K562 (cell line): ENCODE measurements at places on chromosomes 12 and 14. TPM values are rescaled to one million over a fixed set of nuclear protein-coding genes. Genes with fewer than 3 reads are reported as not detected.

DNA sequence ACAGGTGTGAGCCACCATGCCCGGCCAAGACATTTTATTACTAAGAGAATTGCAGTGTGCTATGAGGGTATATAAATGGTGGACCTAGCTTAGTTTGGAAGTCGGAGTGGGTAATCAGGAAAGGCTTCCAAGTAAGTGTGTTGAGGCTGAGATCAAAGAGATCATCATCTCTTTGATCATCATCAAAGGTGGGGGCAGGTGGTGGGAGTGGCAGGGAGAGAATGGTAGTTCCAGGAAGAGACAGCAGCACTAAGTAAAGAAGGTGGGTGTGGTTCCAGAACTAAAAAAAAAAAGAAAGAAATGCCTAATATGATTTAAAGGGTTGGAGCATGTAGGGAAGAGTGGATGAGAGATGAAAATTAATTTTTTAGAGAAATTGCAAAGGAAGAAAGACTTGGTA is 14.7 kb downstream of the SLC4A8 start:
- DNase-seq: no peak

The SERPINA10 gene
- total RNA-seq: not detected in 2 replicates

The ARHGAP9 gene
- total RNA-seq: 5.9 and 6.0 TPM in 2 replicates

- no peak for DNase-seq
Measured at GRCh38 chr12:18254081-18254480, 7.2 kb upstream of the PIK3C2G start.

- DNase-seq: no peak
Measured at GRCh38 chr14:101201535-101202151, 298.1 kb upstream of the RTL1 start.

DNA sequence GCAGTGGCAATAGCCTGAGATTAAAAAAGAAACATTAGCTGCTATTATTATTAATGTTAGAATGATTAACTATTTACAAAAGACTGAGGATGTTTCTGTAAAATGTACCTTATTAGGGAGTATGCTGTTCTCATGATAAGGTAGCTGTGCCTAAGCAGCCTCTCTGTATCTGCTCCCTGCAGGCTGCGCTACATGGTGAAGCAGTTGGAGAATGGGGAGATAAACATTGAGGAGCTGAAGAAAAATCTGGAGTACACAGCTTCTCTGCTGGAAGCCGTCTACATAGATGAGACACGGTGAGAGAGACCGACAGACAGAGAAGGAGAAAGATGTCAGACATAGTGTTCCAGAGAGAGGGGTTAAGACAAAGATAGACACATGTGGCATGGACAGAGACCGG is 17.4 kb downstream of the PDE1B start:
- no peak for DNase-seq

The COL2A1 gene
- total RNA-seq: not detected in 2 replicates

GRCh38 chr12:96617178-96617577 is 127.8 kb downstream of the CFAP54 start:
- DNase-seq: peak; percentile 11

The FGF6 gene
- total RNA-seq: not detected in 2 replicates

The LRRC10 gene
- total RNA-seq: not detected in 2 replicates

DNA sequence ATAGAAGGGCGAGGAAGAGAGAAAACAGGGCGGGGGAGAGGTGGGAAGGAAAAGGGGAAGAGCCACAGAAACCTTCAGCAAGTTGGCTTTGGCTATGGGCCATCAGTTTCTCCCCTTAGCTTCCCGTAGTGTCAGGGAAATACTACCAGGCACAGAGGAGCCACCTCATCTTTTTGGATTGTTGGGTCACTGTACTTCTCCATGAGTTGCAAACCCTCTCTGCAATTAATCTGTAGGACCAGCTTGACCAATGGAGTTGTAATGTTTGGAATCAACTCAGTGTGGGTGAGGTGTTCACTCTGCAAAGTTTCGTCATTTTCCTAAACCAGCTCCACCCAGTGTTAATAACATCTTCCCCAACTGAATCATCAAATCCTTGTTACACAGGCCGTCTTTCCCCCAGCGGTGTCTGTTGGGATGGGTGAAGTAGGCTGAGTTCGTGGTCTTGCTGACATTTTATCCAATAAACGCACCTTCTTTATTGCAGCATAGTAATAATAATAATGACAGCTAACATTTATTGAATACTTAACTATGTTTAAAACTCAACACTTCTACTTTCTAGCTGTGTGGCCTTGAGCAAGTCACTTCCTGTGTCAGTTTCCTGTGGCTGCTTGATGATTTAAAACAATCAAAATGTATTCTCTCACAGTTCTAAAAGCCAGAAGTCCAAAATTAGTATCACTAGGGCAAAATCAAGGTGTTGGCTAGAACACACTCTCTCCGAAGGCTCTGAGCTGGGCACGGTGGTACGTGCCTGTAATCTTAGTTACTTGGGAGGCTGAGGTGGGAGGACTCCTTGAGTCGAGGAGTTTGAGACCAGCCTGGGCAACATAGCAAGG is 8.1 kb upstream of the GLTP start:
- no peak for DNase-seq

GRCh38 chr12:54010053-54010971 is 1.5 kb downstream of the HOXC8 start:
- DNase-seq: no peak

The INHBE gene
- 8.6 and 9.4 TPM in 2 replicates for total RNA-seq

- no peak for DNase-seq
Measured at GRCh38 chr12:19453961-19454360, 14.7 kb downstream of the AEBP2 start.

DNA sequence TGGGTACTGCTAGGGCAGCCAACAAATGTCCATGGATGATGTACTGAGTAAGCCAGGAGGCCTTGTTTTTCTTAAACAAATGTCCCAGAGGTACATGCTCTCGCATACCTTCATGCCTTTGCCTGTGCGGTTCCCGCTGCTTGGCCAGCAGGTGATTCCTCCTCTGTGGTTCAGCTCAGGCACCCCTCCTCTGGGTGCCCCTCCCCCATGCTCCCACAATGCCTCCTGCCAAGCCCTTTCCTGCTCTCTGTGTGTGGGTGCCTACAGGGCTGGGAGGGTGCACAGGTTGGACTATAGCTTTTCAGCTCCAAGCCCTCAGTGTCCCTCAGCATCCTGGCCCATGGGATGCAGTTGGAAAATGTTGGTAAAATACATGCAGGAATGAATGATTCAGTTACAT is 23.5 kb downstream of the ASB2 start:
- DNase-seq: no peak

DNA sequence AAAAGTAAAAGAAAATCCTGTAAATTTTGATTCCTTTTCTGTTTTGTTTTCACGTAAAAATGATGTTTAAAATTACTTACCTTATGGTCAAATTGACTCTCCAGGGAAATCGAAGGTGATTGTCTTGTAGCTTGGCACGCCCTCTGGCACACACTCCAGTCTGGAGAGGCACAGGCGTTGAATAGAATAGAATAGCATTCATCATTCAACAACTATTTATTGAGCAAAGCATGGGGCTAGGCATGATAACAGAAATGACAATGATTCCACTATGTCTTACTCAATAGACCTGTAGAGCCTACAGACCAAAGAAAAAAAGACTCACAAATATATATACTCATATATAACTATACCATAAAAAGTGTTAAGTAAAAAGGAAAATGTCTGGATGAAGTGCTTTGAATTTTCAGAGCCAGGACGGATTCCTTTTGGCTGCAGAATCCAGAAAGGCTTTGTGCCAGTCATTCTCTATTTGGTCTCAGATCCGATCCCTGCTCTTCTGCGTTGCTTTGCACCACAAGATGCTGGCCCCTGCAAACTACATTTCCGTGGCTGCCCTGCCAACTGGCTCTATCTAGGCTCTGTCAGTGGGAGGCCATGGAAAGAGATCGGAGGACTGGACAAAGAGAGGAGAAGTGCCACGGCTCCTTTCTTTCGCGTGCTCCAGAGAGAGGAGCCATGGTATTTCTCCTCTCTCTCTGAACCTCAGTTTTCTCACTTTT is 231.8 kb downstream of the CRADD start:
- DNase-seq: no peak

The ADAMTS20 gene
- 0.09 TPM in 1 of 2 replicates, not detected in the other for total RNA-seq

The ASCL1 gene
- total RNA-seq: not detected in 2 replicates

GRCh38 chr12:124968656-124969055 is 20.3 kb downstream of the DHX37 start:
- DNase-seq: no peak

The KCNC2 gene
- not detected in 2 replicates for total RNA-seq

The FAIM2 gene
- not detected in 2 replicates for total RNA-seq

The PRKD1 gene
- total RNA-seq: 0.16 TPM in 2 replicates

DNA sequence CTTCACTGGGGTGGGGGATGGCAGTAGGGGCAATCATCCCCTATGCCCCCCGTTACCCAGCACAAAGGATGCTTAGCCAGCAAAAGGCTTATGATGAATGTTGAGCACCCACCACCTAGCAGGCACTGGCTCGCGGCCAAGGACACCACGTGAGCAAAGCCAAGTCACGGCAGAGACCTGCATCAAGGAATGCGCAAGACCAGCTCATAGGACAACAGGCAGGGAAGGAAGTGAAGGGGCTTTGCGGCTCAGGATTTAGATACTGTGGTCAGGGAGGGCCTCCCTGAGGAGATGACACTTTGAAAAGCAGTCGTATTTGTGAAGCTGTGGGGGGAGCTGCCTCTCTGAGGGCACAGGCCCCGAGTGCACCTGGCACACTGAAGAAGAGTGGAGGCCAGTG is 32.8 kb downstream of the SH2B3 start:
- DNase-seq: no peak

DNA sequence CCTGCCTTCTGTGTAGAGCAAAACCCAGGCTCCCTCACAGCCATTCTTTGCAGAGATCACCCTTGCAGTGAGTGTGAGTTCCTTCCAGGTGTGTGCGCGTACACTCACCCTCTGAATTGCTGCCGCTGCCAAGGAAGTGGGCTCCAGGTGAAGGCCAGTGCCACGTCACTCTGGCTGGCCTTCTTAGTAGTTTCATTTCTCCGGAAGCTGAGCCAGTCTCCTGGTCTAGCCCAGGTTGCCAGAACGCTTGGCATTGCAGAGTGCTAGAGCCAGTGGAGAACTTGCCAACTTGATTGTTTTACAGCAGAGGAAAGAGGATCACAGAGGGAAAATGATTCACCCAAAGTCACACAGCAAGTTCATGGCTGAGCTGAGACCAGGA is 11.0 kb downstream of the CBLN3 start:
- no peak for DNase-seq

DNA sequence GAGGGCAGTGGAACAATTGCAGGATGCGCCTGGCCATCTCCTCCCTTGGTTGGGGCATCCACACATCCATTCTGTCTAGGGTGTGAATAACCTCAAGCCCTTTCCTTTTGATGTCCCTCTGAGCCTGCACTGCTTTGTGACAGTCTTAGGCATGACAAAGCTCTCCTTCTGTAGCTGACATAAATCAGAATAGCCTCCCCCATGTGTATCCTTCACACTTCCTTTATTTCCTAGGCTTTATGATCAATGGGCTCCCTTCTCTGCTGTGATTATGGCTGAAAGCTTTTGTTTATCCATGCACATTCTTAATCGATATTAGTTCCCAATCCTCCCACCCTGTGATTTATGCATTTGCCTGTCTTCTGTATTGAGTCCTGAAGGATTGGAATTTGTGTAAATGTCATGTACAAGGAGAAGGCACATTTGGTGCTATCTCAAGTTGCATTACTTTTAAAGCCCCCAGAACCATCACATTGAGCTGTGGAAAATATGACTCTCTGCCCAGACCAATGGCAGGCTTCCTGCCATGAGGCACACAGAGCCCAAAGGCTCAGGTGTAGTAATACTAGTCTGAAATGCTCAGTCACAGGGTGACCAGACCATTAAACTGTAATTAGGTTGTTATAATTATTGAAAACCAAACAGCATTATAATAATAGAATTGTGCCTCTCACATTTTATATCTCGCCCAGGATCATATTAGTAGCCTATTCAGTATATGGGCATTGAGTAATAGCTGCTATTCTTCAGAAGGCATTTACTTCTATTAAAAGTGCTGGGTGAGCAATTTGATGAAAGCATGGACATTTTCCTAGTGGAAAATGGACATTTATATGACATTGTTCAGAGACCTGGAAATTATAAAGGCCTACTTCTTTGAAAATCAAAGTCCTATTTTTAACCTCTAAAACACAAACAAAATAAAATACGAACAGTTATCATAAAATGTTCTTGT is 14.0 kb downstream of the EMP1 start:
- no peak for DNase-seq

DNA sequence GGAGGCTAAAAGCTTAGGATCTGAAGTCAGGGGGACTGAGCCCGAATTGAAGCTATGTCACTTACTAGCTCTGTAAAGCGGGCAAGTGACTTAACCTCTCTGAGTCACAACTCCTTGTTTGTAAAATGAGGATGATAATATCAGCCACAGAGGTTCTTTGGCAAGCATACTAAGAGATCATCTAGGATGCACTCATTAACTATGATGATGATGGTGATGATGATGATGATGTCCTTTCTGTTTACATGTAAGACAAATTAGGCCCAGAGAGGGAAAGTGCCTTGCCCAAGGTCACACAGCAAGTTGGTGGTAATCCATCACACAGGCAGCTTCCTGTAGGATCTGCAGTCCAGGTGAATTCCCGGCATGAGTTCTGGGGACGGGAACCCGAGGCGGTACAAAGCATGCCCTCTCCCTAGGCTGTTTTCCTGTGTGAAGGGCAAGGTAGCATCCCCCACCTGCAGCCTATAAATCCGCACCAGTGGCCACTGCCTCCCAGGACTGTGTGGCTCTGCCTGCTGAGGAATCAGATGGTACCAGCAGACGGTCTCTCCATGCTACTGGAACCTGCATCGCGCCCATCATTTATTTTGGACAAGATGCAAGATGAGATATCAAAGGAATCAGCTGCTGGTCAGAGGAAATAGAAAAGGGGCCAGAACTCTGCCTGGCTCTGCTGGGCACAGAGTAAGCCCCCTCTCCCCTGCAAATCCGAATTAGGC is 55.2 kb downstream of the MAP1LC3B2 start:
- no peak for DNase-seq

The PLEKHH1 gene
- 4.3 and 5.7 TPM in 2 replicates for total RNA-seq

The ESPL1 gene
- 47.9 and 55.0 TPM in 2 replicates for total RNA-seq

DNA sequence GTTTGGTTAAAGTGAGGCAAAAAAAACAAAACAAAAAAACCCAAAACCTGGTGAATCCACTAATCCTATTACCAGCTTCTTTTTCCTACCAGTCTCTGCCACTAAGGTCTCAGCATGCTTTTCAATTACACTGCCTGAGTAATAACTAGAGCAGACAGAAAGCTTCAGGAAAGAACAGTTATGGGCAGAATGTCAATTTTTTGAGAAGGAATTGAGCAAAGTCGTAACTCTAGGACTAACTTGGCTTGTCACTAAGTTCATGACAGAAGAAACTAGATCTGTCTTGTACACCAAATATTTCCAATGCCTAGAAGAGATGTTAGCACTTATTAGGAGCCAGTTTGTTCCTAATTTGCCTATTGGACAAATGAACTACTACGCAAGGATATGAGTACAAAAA is 148.8 kb upstream of the CNOT2 start:
- no peak for DNase-seq
